ENCODE measurements at places on chromosomes 2 and 18. TPM values are rescaled to one million over a fixed set of nuclear protein-coding genes. Genes with fewer than 3 reads are reported as not detected.

GRCh38 chr2:234521536-234521935 lies 24.7 kb upstream of the ARL4C start:
- DNase-seq = no peak

GRCh38 chr2:44531289-44531688 lies 169.5 kb downstream of the CAMKMT start:
- no peak for DNase-seq

- DNase-seq = no peak
Observed at GRCh38 chr2:12967804-12968203, 251.1 kb downstream of the TRIB2 start.

Gene RNF152
- total RNA-seq = 9.6 TPM

- DNase-seq = no peak
Observed at GRCh38 chr18:62365420-62365819, 40.3 kb downstream of the TNFRSF11A start.

DNA sequence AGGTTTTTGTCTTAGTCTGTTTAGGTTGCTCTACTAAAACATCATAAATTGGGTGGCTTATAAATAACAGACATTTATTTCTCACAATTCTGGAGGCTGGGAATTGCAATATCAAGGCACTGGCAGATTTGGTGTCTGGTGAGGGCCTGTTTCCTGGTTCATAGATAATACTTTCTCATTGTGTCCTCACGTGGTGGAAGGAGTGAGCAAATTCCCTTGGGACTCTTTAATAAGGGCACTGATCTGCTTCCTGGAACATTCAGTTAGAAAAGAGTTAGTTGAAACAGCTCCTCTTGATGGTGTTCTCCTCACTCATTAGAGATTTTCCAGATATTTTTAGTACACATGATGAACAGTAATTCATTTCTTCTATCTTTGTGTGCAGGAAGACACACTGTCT lies 22.3 kb downstream of the COL4A3 start:
- no peak for DNase-seq

DNA sequence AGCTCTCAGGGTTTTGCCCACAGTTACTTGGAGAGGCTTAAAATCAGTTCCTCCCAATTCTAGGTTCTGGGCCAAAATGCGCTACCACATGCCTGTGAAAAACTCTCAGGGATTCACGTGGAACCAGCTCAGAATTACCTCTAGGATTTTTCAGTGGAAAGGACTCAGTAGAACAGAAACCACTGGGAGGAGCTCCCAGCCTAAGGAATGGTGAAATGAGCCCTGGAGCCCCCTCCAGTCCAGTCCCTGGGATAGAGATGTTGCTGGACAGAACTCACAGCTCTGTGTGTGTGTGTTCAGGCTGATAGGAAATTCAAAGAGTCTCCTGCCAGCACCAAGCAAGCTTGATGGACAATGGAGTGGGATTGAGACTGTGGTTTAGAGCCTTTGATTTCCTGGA lies 21.1 kb upstream of the SLC9A4 start:
- no peak for DNase-seq

DNA sequence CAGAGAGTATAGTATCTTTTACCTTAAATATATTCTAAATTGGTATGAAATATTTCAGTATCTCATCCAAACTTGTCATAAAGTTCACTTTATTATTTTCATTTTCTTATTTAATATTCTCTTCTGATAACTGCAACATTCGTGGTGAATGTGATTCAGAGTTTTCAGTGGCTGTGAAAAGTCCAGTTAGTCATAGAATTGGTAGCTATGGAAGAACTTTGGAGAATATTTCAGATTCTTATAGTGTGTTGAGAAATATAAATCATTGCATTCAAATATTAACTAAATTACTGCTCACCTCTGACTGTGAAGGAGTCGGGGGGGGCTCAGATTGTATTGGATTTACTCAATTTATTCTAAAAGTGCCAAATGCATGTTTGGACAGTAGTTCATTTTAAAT lies 178.6 kb upstream of the VWC2L start:
- DNase-seq = no peak

GRCh38 chr18:62838475-62839098 lies 123.2 kb downstream of the PHLPP1 start:
- no peak for DNase-seq

Gene ALKAL2
- total RNA-seq = 5.7 TPM

GRCh38 chr2:109232909-109233308 lies 103.9 kb downstream of the SH3RF3 start:
- DNase-seq = no peak

Gene TLX2
- total RNA-seq = not detected

GRCh38 chr2:199982126-199982843 lies 26.9 kb downstream of the MAIP1 start:
- no peak for DNase-seq

Gene NT5DC4
- total RNA-seq = not detected

DNA sequence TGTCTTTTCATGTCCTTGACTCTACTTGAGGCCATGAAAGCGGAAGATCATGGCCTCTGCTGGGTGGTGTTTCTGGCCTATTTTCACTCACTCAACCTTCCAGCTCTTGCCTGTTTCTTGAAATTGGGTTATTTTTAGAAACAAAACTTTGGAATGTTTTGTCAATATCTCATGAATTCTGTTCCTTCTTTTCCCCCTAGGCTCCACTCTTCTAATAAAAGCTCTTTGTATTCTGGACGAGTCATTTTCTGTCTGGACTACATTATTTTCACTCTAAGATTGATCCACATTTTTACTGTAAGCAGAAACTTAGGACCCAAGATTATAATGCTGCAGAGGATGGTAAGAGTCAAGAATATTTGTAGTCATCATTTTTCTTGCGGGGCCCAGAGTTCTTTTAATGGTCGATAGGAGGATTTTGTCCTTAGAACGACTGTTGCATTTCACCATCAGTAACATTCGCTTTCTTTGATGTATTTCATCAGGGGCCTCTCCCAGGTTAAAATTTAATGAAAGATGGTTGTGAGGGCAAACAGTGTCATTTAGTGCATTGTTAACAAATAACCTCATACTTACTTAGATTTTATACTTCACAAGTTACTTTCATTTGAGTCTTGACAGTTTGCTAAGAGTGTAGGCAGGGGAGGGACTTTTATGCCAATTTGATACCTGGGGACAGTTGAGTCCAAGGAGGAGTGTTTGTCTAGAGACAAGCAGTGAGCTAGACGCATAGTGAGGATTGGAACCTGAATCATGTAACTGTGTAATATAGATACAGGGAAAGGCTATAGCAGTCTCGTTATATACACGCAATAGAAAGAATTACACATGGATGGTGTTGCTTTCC lies 64.6 kb downstream of the TRPM8 start:
- DNase-seq = no peak

Gene ANO7
- total RNA-seq = 1.7 TPM

DNA sequence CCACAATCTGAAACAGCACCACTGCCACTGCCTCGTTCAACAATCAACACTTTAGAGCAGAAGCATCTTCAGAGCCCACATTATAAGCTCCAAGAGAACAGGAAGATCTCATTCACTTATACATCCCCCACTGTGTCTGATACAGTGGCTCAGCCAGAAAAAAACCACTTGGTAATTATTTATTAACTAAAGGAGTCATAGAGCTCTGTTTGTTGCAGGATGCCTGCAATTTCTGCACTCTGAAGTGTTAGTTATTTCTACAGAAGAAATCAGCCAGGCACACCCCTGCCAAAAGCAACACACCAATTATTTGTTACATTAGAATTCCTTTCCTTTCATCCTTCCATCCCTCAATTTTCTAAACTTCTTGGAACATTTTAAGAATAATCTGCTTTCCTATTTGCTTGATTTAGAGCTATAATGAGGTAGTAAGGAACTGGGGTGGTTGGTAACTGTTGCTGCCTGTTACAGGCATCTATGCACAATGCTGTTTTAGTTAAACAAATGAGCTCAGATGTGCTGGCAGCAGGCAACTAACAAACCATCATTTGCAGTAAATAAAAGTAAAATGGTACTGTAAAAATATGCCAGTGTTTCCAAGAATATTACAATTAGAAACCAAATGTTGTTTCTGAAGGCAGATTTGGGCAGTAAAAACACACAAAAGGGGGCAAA lies 59.9 kb downstream of the DYM start:
- DNase-seq = no peak

- peak; percentile 82 for DNase-seq
Observed at GRCh38 chr2:85666435-85667316, 1.3 kb downstream of the SFTPB start.

DNA sequence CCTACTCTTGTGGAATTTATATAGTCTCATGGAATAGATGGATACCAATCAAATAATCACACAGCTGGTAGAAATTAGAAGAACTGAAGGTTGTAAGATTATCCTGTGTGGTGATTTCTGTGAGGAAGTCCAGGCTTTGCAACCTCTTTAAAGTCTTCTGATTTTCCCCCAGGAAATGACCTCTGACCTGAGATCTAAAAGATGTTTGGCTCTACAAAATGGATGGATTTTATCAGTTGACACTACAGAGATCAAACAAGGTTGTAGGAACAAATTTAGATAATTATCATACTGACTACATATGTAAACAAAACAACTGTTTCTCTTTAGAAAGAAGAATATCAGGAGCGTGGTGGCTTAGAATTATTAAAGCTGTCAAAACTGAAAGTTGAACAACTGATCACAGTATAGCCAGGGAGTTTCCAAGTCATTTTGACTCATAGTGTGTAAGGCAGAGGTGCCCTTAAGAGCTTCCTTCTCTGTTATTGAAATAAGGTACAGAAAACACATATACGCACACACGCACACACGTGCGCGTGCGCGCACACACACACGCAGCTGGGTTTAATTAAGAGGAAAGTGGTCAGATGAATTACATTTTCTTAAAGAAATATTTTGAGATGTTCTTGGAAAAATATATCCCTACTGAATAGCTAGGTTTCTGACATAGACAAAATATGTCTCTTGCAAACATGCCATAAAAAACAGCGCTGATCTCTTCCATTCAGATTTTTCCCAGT lies 35.5 kb upstream of the PELI1 start:
- DNase-seq = no peak

DNA sequence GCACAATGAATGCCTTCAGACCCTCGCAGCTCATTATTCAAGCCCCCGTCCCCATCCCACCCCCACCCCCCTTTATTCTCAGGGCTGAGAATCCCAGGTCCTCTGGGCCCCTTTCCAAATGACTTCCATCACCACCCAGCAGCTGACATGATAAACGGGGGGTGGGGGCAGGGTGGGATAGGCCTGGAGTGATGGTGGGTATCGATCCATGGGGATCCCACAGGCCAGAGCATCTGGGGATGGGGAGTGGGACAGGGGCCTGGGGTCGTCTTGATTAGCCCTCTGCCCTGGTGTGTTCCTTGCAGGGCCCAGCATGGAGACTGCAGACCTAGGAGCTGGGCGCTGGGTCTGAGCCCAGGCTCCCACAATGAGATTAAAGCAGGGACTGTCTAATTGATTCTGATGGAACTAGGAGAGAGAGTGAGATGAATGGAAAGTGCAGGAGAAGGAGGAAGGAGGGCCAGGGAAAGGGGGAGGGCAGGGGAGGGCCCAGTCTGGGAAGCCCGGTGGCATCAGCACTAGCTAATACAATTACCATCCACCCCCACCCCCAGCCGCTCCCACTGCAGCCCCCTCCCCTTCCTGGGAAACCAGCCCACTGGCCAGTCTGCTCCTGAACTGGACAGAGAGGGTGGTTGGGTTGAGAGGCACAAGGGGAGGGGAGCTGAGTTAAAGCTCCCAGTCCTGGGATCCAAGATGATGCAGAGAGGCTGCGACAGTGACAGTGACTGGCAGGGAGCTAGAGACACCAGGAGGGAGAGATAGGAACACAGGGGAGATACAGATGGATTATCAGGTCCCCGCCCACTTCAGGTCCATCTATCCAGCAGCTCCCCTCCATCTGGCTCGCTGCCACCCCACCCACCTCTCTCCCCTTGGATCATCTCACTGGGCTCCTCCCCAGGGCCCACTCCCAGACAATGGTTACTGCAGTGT lies 13.1 kb upstream of the TNS1 start:
- DNase-seq = no peak

GRCh38 chr18:8424917-8425725 lies 184.1 kb upstream of the RAB12 start:
- DNase-seq = no peak

DNA sequence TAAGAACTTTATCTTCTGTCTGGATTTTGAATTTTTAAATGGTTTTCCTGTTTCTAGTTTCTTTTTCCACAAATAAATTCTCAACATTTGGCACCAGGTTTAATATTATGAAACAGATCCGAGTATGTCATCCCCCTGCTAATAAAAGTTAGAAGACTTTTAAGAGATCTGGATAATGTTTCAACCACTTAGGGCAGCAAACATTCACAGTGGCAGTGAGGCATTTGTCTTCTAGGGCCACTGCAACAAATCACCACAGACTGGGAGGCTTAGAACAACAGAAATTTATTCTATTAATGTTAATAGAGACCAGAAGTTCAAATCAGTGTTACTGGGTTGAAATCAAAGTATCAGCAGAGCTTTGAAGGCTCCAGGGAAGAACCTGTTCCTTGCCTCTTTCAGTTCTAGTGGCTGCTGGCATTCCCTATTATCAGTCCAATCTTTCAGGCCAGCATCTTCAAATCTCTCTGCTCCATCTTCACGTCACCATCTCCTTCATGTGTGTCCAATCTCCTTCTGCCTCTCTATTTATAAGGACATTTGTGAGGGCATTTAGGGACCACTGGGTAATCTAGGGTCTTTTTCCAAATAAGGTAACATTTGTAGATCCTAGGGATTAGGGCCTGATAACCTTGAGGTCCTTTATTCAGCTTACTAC lies 23.4 kb downstream of the ACSL3 start:
- no peak for DNase-seq

GRCh38 chr2:29351916-29352591 lies 236.8 kb downstream of the CLIP4 start:
- DNase-seq = no peak

GRCh38 chr2:237153181-237153580 lies 67.5 kb downstream of the COPS8 start:
- DNase-seq = no peak

Gene NT5C1B
- total RNA-seq = not detected

DNA sequence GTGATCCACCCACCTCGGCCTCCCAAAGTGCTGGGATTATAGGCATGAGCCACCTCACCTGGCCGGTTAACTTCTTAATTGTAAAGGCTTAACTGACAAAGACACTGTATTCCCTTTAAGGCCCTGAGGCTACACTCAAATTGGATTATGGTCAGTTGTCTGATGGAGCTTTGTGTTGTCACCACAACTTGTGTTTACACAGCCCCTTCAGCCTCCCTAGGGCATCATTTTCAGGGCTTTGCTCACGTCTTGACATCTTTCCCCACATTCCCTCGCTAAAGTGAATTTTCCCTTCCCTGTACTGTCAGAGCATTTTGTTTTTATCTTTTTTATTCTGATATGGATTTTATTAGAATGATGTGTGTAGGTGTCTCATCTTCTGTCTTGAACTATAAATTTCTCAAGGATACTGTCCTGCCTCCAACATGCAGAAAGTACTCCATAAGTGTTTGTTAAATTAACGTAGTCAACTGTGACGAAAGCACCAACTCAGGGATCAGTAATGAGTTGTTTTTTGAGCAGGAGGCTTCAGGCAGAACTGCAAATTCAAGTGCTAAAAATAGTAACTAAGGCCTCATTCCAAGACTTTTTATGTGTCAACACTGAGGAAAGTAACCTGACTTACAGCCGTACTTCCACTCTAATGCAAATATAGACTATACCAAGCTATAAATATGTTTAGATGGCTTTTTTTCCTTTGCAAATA lies 77.1 kb upstream of the NARS1 start:
- no peak for DNase-seq

Gene RAB12
- 43.8 TPM for total RNA-seq

Gene SRBD1
- 11.7 TPM for total RNA-seq
